ENCODE measurements at places on chromosomes 3 and 15.

GRCh38 chr3:146817704-146818103, 212.6 kb upstream of the PLSCR5 start:
- no peak for DNase-seq

GRCh38 chr3:17035966-17036365, 151.2 kb downstream of the PLCL2 start:
- no peak for DNase-seq

DNA sequence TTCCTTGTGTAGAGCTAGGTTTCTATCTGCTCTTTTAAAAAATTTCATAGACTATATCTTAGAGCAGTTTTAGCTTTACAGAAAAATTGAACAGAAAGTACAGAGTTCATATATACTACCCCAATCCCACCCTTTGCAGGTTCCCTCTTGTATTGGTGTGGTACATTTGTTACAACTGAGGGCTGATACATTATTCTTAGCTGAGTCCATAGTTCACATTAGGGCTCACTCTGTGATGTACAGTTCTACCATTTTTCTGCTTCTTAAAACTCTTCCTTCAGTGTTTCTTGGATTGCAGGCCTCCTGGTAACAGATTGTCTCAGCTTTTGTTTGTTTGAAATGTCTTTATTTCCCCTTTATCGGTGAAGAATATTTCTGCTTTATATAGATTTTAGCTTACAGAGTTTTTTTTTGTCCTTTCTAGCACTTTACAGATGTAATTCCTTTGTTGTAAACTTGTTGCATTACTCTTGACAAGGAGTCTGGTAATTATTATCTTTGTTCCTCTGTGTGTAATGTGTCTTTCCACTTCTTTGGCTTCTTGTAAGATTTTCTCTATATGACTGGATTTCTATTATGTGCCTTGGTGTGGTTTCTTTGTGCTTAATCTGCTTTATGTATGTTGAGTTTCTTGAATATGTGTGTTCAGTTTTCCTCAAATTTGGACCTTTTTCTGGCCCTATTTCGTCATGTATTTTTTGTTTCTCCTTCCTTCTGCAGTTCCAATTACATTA, 25.3 kb downstream of the MEF2A start:
- no peak for DNase-seq

DNA sequence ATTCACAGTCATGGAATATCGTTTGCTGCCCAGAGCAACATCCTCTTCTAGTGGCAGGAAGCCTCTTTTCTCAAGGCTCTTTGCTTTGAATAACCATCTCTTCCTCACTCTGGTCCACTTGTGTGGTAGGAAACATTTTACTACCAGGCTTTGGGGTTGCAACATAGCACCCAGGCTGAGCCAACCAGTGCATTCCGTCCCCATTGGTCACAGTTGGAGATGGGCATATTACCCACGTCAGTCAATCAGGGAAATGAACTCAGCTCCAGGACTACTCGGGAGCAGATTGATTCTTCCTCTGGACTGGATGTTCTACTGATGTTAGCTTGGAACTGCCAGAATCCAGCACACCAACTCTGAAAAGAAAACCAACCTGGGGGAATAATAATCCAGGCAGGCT, 4.2 kb upstream of the PEX5L start:
- no peak for DNase-seq

DNA sequence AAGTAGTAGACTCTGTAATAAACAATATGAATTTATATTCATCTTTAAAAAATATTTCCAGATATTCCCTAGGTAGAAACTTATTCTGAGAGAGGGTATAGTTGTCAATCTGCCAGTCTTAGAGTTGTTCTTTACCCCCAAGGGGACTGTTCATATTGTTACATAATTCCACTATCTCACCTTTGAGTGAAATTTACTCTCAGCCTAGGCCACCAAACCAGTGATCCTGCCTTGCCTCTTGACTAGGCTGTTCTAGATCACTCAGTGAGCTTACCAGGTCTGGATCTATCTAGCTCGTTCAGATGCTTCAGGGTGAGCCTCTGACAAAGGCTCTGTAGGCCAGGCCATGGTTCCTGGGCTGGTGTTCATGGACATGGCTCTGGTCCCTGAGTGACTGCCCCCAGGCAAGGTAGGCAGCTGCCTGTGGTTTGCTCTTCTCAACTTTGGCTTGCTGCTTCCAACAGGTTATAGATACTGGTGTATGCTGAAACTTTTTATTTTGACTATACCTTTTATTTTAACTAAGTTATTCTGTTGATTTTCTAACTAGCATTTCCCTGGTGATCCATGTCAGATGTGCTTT, 27.6 kb downstream of the ZNF592 start:
- no peak for DNase-seq

- no peak for DNase-seq
These were observed 10.9 kb upstream of the CCNL1 start for GRCh38 chr3:157170861-157171260.

DNA sequence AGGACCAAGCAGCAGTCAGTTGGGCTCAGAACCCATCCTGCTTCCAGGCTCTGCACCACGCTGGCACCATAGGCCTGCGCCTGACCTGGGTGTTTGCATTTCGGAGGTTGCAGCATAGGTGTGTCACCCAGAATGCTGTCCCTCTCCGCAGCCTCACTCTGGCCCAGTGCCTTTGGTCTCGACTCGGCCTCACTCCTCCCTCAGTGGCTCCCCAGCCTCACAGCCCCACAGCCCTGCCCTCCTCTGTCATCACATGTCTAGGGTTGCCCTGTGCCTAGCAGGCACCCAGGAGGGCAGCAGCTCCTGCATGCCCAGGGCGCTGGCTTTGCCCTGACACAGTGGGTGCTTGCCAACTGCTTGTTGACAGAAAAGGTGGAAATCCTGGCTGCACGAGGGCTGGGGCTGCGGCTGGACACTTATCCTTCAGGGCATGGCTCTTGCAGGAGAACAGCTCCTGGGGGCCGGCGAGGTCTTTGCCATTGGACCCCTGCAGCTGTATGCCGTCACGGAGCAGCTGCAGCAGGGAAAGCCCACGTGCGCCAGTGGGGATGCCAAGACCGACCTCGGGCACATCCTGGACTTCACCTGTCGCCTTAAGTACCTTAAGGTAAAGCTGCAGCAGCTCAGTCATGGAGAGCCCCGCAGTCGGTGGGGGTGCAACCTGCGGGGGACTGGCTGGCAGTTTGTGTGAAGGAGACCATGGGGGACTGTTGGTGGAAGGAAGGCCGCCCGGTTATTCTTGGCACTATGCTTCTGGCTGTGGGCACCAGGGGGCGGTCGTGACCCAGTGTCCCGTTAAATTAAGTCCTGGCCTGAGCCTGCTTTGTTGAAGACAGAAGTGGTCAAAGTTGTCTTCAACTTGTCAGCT, 16.2 kb downstream of the NISCH start:
- DNase-seq: peak; percentile 49

GRCh38 chr3:66709532-66709931, 208.7 kb upstream of the LRIG1 start:
- DNase-seq: no peak

All from midbrain (tissue), 1 donor.